ENCODE measurements at places on chromosomes 11 and 22.

DNA sequence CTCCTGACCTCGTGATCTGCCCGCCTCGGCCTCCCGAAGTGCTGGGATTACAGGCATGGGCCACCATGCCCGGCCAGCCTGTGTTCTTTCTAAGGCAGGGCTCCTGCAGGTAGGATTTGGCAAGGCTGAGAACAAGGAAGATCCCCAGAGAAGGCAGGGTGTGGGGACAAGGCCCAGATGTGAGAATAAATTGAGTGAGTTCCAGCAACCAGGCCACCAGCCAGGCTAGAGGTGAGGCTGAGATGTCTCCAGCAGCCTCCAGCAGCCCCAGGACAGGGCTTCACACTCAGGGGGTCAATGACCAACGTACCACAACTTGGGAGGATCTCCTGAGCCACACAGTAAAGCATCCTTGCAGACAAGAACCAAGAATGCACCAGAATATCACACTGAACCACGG is 75.1 kb downstream of the BUD13 start:
- DNase-seq: no peak

GRCh38 chr11:114625294-114625693 is 29.7 kb upstream of the NXPE4 start:
- DNase-seq: no peak

DNA sequence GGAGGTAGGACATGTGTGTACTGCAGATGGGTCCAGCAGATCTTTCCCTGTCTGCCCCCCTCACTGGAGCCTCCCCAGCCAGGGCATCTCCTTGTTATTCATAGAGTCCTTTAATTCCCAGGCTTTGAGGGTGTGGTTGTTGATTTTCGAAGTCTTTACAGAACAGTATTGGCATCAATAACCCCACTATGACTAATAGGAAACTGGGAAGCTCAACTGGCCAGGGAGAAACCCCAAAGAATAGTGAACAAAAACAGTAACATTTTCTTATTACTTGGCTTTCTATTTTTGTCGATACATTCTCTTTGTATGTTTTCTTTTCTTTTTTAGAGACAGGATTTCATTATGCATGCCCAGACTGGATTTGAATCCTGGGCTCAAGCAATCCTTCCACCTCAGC is 57.9 kb downstream of the NF2 start:
- DNase-seq: no peak

GRCh38 chr11:36000616-36001190 is 56.8 kb downstream of the LDLRAD3 start:
- no peak for DNase-seq

DNA sequence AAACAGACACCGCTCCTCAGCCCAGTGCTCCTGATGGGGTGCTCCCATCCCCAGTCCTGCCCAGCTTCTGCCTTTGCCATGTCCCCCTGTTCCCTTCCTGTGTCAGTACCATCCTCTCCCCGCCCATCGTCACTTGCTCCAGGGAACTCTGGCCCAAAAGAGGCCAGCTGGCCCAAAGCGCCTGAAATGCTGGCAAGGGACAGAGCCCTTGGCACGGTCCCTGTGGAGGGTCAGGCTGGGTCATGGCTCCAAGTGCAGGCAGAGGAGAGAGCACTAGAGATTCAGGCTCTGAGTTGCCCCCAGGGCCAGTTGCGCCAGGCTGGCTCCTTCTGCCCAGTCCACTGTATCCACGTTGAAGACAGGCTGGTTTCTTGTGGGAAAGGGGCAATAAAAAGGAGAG is 8.4 kb upstream of the HDHD5 start:
- no peak for DNase-seq

GRCh38 chr22:43923191-43923590 is 414 bp upstream of the PNPLA3 start:
- DNase-seq: peak; percentile 19

All from MV-4-11 (cell line).